ENCODE measurements at places on chromosomes 6 and 20.
A peak's percentile ranks its signal among the peaks of the same experiment; 100 is the strongest.

DNA sequence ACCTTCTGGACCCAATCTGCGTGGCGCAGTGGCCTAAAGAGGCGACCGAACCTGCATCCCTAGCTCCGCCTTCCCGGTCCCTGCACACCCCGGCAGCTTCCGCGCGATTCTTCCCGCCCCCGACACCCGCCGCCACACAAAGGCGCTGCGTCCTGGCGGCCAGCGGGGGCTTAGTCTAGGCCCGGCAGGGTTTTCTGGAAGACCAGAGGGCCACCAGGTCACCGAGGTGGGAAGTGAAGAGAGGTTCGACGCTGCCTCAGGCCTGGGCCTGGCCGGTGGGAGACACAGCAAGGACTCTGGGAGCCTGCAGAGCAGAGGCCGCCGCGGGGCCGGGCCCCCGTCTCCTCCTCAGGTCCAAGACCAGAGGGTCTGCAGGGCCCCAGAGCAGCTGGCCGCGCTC, 154.9 kb downstream of the OR2B2 start:
- peak; percentile 34 for DNase-seq

DNA sequence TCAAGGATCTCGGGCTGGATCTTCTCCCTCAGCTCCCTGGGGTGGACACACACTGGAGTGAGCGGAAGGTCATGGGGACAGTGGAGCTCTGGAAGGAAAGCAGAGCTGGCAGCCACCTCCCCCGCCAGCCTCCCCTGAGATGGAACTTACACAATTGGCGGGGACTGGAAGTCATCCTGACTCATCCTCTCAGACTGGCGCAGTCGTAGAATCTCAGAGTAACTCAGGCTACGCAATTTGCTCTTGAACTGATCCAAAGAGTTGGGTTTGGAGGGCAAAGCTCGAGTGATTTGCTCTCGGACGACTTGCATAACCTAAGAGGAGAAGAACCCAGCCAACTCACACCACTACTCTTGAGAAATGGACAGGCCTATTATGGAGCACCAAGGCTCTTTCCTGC, 34.8 kb downstream of the ELMO2 start:
- DNase-seq = no peak

DNA sequence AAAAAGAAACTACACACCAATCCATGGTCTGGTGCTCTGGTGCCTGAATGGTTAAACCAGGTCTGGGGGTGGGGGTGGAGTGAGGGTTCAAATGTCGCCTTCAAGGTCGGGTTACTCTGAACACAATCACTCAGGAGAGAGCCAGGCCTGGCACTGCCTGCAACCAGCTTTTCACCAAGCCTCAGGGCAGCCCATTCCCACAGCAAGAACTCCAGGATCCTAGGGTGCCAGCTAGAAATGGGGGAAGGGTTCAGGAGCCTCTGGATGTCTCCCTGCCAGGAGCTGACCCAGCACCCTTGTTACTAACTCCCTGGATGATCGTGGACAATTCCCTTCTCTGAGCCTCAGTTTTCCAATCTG, 6.7 kb downstream of the SDC4 start:
- DNase-seq = no peak

DNA sequence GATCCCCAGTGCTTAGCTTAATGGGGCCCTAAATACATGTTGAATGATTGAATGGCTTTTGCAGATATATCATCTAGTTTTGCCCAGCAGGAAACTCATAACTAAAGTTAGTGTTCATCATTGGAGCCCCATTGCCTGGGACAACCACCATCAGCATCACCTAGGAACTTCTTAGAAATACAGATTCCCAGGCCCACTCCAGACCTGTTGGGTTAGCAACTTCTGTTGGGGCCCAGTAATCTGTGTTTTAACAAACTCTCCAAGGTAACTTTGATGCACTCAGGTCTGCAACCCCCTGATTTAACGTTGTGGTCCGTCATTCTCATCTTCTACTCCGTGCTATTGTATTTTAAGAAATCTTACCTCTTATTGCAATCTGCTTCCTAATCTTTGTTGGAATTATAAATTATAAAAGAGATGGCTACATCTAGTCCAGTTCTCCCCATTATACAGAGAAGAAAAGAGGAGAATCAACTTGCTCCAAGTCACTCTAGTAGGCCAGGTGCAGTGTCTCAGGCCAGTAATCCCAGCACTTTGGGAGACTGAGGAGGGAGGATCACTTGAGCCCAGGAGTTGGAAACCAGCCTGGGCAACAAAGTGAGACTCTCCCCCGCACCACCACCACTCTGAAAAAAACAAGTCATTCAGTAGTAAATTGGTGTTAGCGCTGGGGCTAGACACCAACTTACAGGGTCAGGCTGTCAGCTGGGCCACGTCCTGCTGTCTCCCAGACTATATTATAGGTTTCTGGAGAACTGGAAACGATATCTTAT, 13.7 kb downstream of the FOXP4 start:
- no peak for DNase-seq

DNA sequence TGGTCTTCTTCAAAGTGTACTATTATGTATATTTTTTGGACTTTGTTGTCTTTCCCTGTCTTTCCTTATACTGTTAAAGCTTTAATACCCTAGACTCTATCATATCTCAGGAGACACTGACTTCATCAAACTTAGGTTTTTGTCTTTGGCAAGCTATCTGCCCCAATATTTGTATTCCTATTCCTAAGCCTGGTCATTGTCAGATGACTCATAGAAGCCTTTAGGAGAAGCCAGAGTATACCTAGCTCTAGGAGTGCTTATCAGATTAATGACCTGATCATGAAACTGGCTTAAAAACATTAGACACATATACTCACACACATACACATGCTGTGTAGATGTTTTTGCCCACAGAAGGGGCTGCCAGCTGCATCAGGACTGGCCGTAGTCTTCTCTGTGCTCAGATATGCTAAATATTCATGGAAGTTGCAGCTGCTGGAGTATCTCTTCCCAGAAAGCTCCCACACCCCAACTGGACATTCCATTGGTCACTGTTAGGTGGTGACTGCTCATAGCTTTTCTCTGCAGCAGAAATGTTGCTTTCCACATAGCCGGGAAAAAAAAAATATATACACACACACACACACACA, 102.0 kb downstream of the ANKS1A start:
- DNase-seq = no peak

DNA sequence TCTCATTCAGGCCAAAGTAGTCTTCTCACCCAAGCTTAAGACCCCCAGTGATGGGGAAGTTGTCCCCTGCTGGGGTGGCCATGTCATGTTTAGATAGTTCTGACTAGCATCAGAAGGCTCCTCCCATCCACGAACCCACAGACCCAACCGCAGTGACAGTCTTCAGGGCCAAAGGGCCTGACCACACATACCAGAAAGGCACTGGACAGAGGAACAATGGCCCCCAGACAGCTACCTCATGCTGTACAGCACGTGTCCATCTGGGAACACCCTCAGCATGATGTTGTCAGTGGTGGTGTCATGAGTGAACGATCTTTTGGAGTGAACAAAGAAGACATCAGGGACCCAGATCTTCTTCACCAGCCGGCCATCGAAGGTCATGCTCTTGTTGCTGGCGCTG, 46.3 kb downstream of the GABRR2 start:
- no peak for DNase-seq

DNA sequence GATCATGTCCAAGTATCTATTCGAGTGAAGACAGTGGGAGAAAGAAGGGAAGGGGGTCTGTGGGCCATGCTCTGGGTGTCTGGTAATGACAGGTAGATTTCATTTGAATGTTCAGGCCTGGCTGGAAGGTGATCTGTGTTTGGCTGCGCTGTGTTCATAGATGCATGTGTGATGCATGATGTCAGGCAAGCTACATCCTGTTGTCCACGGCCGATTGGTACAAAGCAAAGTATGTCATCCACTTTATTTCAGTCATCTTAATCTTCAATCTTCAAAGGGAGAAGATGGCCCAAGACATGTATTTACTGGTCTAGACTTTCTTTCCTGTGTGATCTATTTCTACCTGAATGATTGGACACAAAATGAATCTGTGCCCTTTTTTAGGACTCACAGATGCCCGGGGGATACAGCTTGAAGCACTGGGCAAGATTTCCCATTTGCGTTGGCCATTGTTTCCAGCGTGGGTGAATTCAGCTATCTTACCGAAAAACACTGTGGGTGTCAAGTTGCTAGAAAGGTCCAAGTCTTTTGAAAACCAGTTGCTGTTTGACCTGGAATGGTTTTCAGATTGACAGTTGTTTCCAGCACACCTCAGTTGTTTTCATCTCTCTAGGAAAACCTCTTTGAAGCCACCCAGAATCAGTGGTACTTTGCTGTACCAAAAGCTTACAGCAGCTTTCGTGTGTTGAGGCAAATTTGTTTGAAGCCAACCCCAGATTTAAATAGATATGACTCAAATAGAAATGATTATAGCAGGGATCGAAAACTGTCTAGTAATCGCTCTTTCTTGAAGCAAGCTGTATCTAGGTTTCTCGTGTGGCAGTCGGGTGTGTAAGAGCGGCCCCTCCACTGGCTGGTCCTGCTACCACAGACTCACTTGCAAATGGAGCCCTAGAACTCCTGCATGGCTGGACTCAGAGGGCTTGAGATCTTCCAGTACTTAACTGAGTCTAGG, 27.2 kb downstream of the DUSP22 start:
- no peak for DNase-seq

DNA sequence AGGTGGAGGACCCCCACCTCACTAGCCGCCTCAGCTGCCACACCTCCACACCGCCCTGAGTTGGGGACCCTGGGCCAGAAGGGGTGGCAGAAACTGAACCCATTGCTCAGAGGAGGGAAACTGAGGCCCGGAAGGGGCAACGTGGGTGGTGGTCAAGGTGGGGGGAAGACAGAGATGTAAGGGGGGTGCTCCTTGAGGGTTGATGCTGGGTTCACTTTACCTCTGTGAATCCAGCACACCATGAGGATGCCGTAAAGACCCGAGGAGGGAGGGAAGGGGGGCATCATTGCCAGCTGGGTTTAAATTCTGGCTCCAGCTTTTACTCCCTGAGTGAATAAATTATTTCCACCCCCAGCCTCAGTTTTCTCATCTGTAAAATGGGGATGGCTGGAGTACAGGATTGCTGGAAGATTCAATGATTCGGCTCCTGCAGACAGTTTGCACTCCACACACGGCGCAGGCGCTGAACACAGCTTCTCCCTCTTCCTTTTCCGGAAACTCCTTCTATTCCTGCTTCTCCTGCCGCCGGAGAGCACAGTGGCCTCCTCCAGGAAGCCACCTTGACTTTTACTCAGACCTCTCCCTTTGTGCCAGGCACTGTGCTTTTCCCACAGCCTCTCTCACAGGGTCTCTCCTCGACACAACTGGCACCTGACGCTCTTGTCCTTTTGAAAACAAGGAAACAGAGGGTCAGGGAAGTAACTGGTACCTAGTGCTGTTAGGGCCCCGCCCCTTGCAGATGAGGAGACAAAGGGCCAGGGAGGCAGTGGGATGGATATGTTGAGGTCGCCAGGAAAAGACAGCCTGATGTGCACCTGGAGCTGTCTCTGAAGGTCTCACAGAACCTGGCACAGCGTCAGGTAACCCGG, 59.4 kb downstream of the UBE2V1 start:
- no peak for DNase-seq

DNA sequence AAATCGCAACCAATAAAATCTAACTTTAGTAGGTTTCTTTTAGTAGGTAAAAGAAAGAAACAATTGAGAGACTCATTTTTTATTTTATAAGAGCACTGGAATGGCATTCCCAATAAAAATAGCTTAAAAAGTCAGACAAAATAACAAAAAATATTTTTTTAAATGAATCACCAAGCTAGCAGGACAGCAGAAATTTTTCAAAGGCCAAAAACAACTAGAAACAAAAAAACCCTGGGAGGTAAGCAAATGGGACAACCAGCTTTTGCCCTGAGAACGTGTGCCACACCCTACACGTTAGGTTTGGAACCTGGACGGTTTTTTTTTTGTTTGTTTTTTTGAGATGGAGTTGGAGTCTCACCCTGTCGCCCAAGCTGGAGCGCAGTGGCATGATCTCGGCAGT, 19.6 kb downstream of the GPLD1 start:
- DNase-seq = no peak

GRCh38 chr6:133512410-133513016, 271.4 kb downstream of the EYA4 start:
- peak; percentile 47 for DNase-seq

DNA sequence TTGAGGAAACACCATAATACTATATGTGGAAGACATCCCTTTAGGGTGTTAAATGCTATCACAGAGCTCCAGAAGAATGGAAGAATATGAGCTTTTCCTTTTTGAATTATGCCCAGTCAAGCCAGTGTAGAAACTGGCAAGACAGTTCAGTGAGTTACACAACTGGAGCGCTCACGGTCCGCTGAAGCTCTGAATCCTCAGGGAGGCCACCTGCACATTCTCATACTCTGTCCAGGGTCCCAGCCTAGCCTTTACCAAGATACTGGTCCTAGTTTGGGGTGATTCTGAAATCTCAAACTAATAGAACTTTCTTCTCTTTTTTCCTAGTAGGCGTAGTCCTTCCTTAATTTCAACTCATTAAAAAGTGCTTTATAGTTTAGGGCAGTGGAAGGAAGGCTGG, 51.3 kb downstream of the ALDH8A1 start:
- no peak for DNase-seq

GRCh38 chr6:44668976-44669934, 281.7 kb downstream of the CDC5L start:
- no peak for DNase-seq

- no peak for DNase-seq
Observed at GRCh38 chr6:107572886-107573285, 83.0 kb downstream of the SOBP start.

- DNase-seq = no peak
Observed at GRCh38 chr6:40929176-40929575, 109.8 kb downstream of the UNC5CL start.

- DNase-seq = no peak
Observed at GRCh38 chr6:98838975-98839374, 4.6 kb downstream of the POU3F2 start.

DNA sequence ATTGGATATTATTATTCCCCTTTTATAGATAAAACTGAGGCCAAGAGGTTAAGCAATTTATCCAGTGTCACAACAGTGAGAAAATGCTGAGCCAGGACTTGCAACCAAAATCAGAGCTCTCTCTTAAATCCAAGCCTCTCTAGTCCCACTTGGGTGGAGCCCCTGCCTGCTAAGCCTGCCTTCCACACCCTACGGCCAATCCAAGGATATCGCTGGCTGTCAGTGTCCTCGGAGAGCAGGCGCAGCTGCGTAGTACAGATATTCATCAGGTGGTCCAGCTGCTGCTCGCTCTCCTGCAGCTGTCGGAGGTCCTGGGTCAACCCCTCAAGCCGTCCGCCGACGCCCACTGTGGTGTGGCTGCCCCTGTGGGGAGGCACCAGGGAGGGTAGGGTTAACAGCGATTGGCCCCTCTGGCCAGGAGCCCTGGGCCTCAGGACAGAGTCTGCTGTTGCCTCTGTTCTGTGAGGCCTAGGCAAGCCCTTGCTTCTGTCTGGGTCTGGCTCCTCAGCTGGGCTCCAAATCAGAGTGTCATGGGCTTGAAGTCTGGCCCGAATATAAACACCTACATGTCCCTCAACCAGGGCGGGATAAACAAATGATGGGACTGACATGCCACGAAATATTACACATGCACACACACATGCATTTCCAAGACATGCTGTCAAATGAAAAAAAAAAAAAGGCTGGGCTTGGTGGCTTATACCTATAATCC, 3.9 kb upstream of the NECAB3 start:
- no peak for DNase-seq

DNA sequence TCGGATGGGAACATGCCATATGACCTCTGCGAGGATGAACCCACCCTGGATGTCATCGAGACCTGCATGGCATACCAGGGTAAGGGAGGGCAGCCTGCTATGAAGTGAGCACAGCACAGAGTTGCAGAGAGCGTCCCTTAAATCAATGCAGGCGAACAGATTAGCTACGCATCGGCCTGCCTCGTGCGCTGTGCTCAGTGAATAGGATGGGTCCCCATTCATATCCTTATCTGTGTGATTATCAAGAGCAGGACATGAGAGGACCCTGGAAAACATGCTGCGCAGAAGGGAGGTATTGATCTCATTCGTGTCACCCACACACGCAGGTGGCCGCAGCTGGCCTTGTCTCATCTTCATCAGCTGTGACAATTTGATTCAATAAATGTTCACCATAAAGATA, 25.6 kb upstream of the FAM83D start:
- DNase-seq = no peak
